ENCODE measurements at places on chromosomes 11 and 22.

- no peak overlapping the region for H3K4me3 ChIP-seq
- no peaks in the 10 kb centered on the region for H3K36me3 ChIP-seq
- H3K4me1 ChIP-seq = no peaks in the 10 kb centered on the region
- DNase-seq = no peak
- no peak overlapping the region for H3K27ac ChIP-seq
Measured at GRCh38 chr11:26412955-26413354, 81.0 kb downstream of the ANO3 start.

DNA sequence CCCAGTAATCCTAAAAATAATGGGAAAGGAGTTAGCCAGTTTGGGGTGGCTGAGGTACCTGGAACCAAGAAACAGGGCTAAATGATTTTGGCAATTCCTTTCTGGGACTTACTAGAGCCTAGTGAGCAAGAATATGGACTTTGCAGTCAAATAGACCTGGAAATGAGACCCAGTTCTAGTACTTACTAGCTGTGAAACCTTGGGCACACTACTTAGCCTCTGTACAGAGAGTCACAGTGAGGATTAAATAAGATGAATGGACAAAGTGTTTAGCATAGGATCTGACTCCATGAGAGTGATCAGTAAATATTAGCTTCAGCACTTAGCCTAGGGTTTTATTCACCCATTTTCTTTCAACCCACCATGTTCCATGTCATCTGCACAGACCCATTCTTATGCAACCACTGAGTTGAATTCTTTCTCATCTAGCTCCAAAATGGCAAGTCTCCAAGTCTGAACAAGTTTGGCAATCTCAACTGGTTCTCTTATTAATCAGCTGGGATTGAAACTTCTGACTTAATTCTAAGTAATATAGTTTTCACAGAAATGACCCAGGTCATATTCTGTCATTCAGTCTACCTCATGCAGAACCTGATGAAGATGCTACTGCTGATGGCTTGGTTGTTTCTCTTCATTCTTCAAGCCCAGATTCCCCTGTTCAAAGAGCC, 15.0 kb upstream of the SORL1 start:
- H3K4me1 ChIP-seq = peaks cover 45% of the 10 kb centered on the region
- no peak overlapping the region for H3K27ac ChIP-seq
- no peaks in the 10 kb centered on the region for H3K27me3 ChIP-seq

GRCh38 chr11:40295466-40295865, 1164.0 kb downstream of the LRRC4C start:
- no peak overlapping the region for H3K4me3 ChIP-seq
- H3K4me1 ChIP-seq = peaks cover 6% of the 10 kb centered on the region
- H3K27ac ChIP-seq = no peak overlapping the region
- DNase-seq = no peak
- H3K27me3 ChIP-seq = peaks cover 21% of the 10 kb centered on the region

- H3K27me3 ChIP-seq = no peaks in the 10 kb centered on the region
- H3K27ac ChIP-seq = no peak overlapping the region
- no peak overlapping the region for H3K4me3 ChIP-seq
- no peak for DNase-seq
- H3K4me1 ChIP-seq = peaks cover 50% of the 10 kb centered on the region
Measured at GRCh38 chr11:62400281-62400680, 18.6 kb upstream of the SCGB1A1 start.

DNA sequence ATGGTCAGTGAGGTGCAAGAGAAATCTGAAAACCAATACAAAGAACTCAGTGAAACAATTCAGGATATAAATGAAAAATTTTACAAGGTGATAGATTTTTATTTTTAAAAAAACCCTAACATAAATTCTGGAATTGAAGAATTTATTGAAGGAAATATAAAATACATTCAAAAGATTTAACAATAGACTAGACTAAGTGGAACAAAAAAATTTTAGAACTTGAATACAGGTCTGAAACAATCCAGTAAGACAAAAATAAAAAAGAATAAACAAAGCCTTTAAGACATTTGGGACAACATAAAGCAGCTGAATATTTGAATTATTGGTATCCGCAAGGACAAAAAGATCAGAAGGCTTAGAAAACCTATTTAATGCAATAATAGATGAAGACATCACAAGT, 8.7 kb downstream of the SPA17 start:
- no peak for DNase-seq
- no peak overlapping the region for H3K4me3 ChIP-seq
- H3K27ac ChIP-seq = no peak overlapping the region
- H3K27me3 ChIP-seq = no peaks in the 10 kb centered on the region

DNA sequence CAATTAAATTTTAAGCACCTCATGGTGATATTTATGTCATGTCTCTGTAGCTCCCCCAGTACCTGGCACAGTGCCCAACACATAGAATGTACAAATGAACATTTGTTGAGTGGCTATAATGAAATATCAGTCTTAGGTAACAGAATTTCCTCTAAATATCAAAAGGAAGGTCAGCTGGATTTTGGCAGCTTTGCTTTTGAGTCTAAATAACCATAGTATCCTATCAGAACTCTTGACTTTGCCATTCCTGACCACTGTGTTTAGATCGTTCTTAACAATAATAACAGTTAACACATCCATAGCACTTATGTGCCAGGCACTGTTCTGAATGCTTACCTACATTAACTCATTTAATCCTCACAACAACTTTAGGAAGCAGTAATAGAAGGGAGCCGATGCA, 26.6 kb downstream of the TMEM123 start:
- peak overlapping the region; percentile 16 for H3K27ac ChIP-seq
- no peak for DNase-seq
- no peak overlapping the region for H3K4me3 ChIP-seq
- peaks cover 55% of the 10 kb centered on the region for H3K36me3 ChIP-seq
- H3K4me1 ChIP-seq = peaks cover 88% of the 10 kb centered on the region

GRCh38 chr22:43995057-43995685, 28.9 kb upstream of the PARVB start:
- H3K27me3 ChIP-seq = no peaks in the 10 kb centered on the region
- peak overlapping the region; percentile 83 for H3K4me3 ChIP-seq
- peaks cover 30% of the 10 kb centered on the region for H3K4me1 ChIP-seq
- H3K27ac ChIP-seq = peak overlapping the region; percentile 89

DNA sequence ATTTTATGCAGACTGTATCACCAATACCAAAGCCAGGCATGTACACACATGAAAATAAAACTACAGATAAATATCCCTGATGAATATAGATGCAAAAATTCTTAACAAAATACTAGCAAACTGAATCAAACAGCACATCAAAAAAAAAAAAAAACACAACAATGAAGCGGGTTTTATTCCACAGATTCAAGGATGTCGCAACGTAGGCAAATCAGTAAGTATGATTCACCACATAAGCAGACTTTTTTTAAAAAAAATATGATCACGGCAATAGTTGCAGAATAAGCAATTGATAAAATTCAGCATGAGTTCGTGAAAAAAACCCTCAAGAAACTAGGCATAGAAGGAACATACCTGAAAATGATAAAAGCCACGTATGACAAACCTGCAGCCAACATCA, 21.3 kb downstream of the OR51F1 start:
- no peak for DNase-seq
- H3K27ac ChIP-seq = no peak overlapping the region
- no peak overlapping the region for H3K4me3 ChIP-seq
- peaks cover 8% of the 10 kb centered on the region for H3K27me3 ChIP-seq
- no peaks in the 10 kb centered on the region for H3K4me1 ChIP-seq

- no peaks in the 10 kb centered on the region for H3K36me3 ChIP-seq
- DNase-seq = no peak
- H3K4me3 ChIP-seq = no peak overlapping the region
Measured at GRCh38 chr22:35781898-35782297, 64.2 kb downstream of the APOL5 start.

Data from activated naive CD8-positive, alpha-beta T cell treated with anti-CD3 and anti-CD28 coated beads, Interleukin-2, amount 50 U/mL, for 24 hours (primary cell).